Peyer's patch (tissue), 4 donors: ENCODE measurements at places on chromosomes 6 and 20. TPM values are rescaled to one million over a fixed set of nuclear protein-coding genes. Genes with fewer than 3 reads are reported as not detected.

- no peak for DNase-seq
These were observed 3.1 kb downstream of the FAM210B start for GRCh38 chr20:56361900-56362299.

GRCh38 chr6:160742090-160742489, 40.0 kb downstream of the PLG start:
- DNase-seq, result no peak

DNA sequence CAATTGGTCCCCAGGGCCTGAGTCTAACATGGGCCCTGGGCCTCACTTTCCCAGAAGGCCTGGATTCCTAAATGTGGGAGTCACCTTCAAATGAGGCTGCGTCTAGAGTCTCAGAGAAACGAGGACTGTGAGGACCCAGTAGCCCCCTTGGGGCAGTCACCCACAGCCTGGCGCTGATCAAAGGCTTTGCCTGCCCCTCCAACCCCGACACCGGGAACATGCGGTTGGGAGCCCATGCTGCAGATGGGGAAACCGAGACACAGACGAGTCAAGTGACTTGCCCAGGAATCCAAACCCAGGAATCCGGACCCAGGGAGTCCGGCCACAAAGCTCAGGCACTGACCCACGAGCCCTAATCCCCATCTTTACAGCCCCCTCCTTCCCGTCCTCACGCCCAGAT, 209.7 kb downstream of the PREX1 start:
- peak; percentile 30 for DNase-seq

DNA sequence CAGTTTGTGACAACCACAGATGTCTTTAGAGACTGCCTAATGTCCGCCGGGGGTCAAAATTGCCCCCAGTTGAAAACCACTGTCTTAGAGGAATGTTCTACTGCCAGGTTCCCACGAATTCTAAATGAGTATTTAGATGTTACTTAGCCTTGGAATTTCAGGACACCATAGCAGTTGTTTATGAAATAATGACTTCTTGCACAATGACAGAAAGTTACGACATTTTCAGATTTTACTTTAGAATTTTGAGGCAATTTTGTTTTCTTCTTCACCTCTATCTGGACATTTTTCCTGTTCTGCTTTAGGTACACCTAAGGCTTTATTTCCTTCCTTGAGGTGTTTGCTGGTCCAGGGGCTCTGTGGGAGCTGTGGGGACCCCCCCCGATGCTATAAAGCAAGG, 83.4 kb downstream of the CCDC170 start:
- no peak for DNase-seq

GRCh38 chr6:136161950-136162349, 88.2 kb downstream of the MTFR2 start:
- no peak for DNase-seq

DNA sequence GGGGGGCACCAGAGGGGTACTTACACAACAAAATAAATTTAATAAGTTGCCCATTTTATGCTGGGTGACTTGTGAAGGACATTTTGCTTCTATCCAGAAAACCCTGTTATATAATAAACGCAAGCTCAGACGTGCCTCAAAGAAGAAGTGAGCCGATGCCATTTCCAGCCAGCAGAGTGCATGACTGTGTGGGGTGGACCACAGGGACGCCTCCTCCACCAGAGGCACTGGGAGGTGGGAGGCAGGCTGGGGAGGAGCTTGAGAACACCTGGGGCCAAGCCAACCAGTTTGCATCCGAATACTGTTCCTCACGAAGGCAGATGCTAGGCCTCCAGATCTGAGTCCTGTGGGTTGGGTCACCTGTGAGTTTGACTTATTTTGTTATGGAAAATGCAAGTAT, 363.8 kb downstream of the RNGTT start:
- no peak for DNase-seq

Gene ARFGEF3
- total RNA-seq, result 9.5 TPM

Gene SALL4
- total RNA-seq, result not detected

Gene TP53TG5
- total RNA-seq, result not detected
